Omental fat pad (tissue), 4 donors: ENCODE measurements at places on chromosomes 5 and 9.

- DNase-seq: no peak
Measured at GRCh38 chr9:94855903-94856302, 129.4 kb downstream of the AOPEP start.

- peak; percentile 72 for DNase-seq
Measured at GRCh38 chr9:27033815-27034403, 28.4 kb upstream of the LRRC19 start.

DNA sequence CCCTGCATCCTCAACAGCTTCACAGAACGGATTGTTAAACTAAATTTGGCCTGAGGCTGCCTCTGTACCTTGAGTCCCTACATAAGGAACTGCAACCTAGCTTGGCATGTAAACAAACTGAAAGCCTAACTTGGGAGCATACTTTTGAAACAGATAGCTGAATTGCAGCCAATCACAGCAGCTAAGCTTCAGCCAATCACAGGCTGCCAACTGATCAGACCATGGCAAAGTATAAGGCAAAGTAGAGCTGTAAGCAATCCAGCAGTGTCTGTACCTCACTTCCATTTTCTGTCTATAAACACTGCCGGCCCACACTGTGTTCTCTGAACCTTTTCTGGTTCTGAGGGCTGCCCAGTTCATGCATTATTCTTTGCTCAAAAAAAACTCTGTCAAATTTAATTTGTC, 8.9 kb upstream of the ZNF483 start:
- DNase-seq: no peak

GRCh38 chr9:134915046-134915985, 2.4 kb downstream of the FCN1 start:
- DNase-seq: no peak

DNA sequence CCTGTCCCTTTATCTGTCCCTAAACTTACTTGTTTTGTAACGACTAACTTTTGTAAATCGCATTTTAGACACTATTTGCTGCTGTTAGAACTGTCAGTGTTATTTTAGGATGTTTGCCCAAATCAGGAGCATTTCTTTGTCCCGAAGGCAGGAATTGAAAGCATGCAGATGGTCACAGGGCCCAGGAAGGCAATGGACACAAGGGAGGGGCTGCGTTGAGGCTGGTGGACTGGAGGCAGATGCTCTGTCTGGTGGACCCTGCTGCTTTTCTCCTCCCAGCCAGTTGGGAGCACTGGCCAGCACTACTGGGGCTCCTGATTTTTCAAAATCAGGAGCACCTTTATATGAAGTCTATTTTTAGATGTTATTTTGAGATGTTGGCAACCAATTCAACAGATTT, 31.7 kb downstream of the DOCK2 start:
- no peak for DNase-seq

DNA sequence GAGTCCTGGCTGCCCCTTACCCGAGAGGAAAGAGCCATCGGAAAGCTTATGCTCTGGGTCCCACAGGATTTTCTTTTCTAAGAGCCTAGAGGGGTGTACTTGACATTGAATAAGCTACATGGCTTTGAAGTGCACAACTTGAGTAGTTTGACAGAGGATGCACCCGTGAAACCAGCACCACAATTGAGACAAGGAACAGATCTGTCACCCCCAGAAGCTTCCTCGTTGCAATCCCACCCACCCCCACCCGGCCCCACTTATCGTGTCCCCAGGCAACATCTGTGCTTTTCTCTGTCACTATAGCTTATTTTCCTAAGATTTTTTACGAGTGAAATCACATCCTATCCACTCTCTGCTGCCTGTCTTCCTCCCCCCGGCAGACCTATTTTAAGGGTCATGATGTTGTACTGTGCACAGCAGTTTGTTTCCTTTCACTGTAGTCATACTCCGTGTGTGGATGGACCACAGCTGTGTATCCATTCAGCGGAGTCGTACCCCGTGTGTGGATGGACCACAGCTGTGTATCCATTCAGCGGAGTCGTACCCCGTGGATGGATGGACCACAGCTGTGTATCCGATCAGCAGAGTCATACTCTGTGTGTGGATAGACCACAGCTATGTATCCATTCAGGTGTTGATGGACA, 8.8 kb upstream of the FCN2 start:
- DNase-seq: no peak

GRCh38 chr9:18545636-18546360, 71.8 kb downstream of the ADAMTSL1 start:
- DNase-seq: no peak

GRCh38 chr5:14458414-14458813, 123.2 kb upstream of the OTULINL start:
- no peak for DNase-seq

DNA sequence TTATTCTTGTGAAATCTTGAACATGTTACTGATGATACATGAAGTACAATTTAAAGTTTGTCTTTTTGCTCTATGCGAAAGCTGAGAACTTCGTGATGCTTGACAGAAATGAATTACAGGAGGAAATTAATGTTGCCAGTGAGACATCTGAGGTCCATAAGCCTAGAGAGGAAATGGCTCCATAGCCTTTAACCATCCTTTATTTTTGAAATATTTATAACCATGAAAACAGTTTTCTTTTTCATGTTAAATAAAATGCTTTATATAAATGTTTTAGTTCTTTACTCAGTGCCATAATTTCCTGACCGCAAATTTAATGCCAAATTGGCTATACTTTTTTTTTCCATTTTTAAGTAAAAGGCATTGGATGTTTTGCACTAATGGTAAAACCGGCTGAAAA, 29.1 kb downstream of the F2RL2 start:
- DNase-seq: no peak

- DNase-seq: peak; percentile 36
Measured at GRCh38 chr9:122261469-122261881, 3.2 kb downstream of the RBM18 start.
